Lower lobe of right lung (tissue), 2 donors: ENCODE measurements at places on chromosomes 7 and 10. TPM values are rescaled to one million over a fixed set of nuclear protein-coding genes. Genes with fewer than 3 reads are reported as not detected.

The OPN4 gene
- not detected for total RNA-seq

The TNKS2 gene
- 42.8 TPM for total RNA-seq

- H3K27ac ChIP-seq: no peak overlapping the region
- no peak for DNase-seq
- H3K36me3 ChIP-seq: no peaks in the 10 kb centered on the region
- no peaks in the 10 kb centered on the region for H3K27me3 ChIP-seq
- H3K4me3 ChIP-seq: no peak overlapping the region
These were observed 104.7 kb upstream of the LRGUK start for GRCh38 chr7:134022286-134022911.

DNA sequence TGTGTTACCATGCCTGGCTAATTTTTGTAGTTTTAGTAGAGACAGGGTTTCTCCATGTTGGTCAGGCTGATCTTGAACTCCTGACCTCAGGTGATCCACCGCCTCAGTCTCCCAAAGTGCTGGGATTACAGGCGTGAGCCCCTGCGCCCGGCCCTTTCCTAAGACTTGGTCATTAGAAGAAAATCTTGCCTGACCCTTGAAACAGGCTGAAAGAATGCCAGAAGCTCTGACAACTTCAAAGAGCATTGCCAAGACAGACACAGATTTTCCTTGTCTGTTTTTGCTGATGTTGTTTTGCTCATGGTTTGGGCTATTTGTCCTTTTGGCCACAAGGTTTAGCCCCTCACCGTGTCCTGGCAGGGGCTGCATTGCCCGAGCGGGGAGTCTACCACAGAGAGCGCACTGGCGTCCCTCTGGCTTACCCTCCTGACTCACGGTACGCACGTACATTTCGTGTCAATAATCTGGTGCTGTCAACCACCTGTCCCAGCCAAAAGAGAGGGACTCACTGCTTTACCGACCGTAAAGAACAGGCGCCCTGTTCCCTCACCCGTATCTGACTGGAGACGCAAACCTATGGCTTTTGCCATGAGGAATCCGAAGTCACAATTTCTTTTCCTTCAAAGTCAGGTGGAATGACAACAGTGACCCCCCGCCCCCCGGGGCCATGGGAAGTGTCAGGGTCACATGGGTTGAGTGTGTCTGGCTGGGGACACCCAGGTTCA, 10.1 kb upstream of the INPP5A start:
- H3K4me3 ChIP-seq: no peak overlapping the region
- H3K27ac ChIP-seq: no peak overlapping the region
- H3K27me3 ChIP-seq: peaks cover 4% of the 10 kb centered on the region
- peak; percentile 30 for DNase-seq

The SLC16A9 gene
- 0.83 TPM for total RNA-seq

DNA sequence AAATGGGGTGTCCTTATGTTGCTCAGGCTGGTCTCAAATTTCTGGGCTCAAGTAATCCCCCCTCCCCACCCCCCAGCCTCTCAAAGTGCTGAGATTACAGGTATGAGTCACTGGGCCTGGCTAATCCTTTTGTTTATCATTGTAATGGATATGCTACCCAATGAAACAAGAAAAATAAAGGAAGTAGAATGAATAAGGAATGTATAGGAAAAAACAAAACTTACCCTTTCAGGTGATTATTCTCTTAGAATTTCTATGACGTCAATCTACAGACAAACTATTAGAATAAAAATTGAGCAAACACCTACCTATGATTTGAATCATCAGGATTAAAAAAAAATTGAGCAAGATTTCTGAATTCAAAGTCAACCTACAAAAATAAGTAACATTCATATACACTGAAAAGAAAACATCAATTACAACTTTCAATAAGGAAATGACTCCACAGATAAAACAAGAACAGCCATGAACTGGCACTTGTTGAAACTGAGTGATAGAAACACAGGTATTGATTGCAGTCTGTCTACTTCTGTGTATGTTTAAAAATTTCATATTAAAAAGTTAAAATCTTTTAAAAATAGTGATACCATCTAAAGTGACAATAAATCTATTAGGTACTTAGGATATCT, 12.2 kb downstream of the ADAM12 start:
- H3K4me1 ChIP-seq: no peaks in the 10 kb centered on the region
- DNase-seq: no peak
- no peaks in the 10 kb centered on the region for H3K36me3 ChIP-seq
- no peak overlapping the region for H3K27ac ChIP-seq

GRCh38 chr10:116787053-116787659, 44.8 kb upstream of the HSPA12A start:
- peaks cover 3% of the 10 kb centered on the region for H3K27me3 ChIP-seq
- H3K27ac ChIP-seq: no peak overlapping the region
- peaks cover 8% of the 10 kb centered on the region for H3K4me1 ChIP-seq

The SEM1 gene
- total RNA-seq: 31.0 TPM
